ENCODE measurements at places on chromosomes 11 and 22. TPM values are rescaled to one million over a fixed set of nuclear protein-coding genes. Genes with fewer than 3 reads are reported as not detected.
A peak's percentile ranks its signal among the peaks of the same experiment; 100 is the strongest.

GRCh38 chr11:10693509-10694081, at the start of gene IRAG1:
Gene IRAG1, minus strand, starts transcription at chr11:10693755. Its CDS starts 153 bp downstream, at chr11:10693602.
- DNase-seq, result no peak

GRCh38 chr11:2759228-2760195, 59.7 kb upstream of the KCNQ1OT1 start:
- no peak for DNase-seq

Gene SDHD
- 76.6 TPM for total RNA-seq

DNA sequence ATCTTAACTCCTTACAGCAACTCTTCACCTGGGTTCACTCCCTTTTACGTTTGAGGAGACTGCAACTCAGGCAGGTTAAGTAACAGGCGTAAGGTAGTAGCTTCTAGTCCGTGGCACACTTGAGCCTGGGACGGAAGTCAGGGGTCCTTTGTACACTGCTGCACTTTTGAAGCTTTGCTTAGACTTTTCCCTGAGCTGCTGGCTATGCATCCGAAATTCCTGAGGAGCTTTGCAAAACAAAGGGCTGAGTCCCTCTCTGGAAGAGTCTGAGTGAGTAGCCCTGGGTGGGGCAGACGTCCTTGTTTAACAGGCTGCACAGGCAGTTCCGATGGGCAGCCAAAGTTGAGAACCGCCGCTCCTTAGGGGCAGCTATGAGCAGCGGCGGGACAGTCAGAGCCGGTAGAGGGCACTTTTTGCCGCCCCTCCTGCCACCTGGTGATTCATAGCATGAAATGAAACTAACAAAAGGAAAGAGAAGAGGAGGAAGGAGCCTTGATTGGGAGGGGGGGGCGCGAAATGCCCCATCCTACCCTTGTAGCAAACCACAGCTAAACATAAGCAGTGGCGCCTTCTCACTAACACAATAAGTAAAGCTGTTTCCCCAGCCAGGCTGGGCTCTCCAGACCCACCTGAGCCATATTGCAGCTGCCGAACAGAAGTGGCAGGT, 1.4 kb downstream of the TMEM109 start:
- no peak for DNase-seq

Gene DNAJC4
- total RNA-seq, result 27.2 TPM

Gene MS4A14
- not detected for total RNA-seq

DNA sequence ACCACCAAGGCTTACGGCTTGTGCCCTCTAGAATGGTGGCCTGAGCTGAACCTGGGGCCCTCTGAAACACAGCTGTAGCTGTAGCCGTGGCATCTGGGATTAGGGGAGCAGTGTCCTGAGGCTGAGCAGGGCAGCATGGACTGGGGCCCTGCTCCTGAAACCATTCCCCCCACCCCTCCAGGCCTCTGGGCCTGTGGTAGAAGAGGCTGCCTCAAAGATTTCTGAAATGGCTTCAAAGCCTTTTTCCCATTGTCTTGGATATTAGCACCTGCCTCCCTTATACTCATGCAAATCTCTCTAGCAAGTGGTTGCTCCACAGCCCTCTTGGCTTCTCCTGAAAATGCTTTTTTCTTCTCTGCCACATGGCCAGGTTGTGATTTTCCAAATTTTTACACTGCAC, 106.9 kb downstream of the CTNND1 start:
- no peak for DNase-seq

- no peak for DNase-seq
Observed at GRCh38 chr22:25624476-25624875, 60.0 kb downstream of the GRK3 start.

Gene BRSK2
- 0.93 TPM for total RNA-seq

GRCh38 chr11:6438979-6439571, 1.7 kb downstream of the HPX start:
- DNase-seq, result peak; percentile 18

DNA sequence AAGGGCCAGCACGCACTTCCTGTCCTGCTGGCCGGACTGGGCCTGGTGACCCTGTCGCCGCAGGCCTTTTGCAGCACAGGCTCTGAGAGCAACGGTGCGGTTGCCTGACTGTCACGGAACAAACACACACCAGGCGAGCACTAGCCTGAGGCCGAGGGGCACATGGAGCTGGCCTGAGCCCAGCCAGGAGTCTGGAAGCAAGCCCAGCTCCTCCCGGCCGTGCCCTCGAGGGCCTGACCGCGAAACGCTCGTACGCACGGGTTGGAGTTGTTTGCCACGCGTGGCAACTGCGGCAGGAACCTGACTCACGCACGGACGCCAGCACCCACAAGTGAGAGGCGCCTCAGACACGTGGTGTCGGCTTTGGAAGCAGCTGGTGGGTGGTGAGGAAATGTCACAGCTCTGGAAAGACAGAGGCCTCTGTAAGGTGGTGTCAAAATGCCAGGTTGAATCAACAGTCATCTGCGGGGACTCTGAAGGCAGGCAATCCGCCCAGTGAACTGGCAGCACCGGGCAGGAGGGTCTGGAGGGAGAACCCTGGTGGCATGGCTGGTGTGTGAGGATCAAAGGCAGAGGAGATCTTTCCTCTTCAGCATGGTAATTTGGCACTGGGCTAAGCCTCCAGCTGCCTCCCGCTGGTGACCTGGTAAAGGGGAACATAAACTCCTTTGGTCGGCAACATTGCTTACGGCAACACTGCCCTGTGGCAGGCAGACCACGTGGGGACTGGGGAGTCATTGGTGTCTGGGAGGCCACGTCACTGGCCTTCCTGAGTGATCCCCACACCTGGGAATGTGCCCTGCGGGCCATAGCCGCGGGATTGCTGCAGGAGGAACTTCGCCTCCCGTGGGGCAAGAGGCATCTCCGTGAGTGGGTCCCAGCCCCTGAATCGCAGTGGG, 15.3 kb upstream of the IL17REL start:
- no peak for DNase-seq

Gene ASCL3
- total RNA-seq, result not detected

GRCh38 chr11:69416762-69417698, 64.4 kb upstream of the LINC01488 start:
- no peak for DNase-seq

GRCh38 chr11:69922596-69923111, 103.4 kb upstream of the FGF3 start:
- DNase-seq, result no peak

- no peak for DNase-seq
Observed at GRCh38 chr11:3962406-3962840, 107.0 kb downstream of the STIM1 start.

- no peak for DNase-seq
Observed at GRCh38 chr11:36333468-36333867, 37.4 kb downstream of the PRR5L start.

- DNase-seq, result no peak
Observed at GRCh38 chr11:61601512-61601911, 20.6 kb upstream of the SYT7 start.

Gene OR51E1
- not detected for total RNA-seq

Gene SMC1B
- not detected for total RNA-seq

GRCh38 chr11:60889869-60890311, 16.5 kb downstream of the PRPF19 start:
- no peak for DNase-seq

Gene TUG1
- 75.1 TPM for total RNA-seq

DNA sequence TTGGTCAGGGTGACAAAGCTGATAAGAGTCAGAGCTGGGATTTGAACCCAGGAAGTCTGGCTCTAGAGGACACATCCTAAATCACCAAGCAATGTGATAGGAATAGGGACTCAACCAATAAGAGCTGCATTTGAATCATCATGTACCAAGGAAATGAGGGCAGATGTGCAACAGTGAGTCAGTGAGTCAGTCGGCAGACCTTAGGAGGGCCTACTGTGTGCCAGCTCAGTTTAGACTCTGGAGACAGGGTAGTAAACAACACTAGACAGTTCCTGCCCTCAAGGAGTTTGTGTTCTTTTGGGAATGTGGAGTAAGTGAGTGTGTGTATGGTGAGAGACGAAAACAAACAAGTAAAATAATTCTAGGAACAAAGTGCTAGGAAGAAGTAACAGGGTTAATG, 11.2 kb downstream of the IL10RA start:
- no peak for DNase-seq

DNA sequence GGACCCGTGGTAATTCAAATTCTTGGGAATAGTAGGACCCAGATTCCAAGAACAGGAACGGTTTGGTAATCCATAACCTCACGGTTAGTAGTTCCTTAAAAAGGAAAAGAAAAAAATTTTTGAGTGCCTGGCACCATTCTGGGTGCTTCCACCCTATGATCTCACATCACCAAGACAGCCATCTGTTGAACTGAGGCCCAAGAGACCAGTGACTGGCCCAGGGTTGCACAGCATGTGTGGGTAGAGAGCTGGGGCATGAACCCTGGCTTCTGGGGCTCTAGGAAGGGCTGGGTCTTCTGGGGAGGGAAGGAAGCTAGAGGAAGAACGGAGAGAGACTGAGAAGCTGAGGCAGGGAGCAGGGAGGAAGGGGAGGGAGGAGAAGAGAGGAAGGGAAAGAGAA, 4.7 kb upstream of the SPI1 start:
- DNase-seq, result no peak

- DNase-seq, result no peak
Observed at GRCh38 chr11:125165111-125165842, 726 bp downstream of the PKNOX2 start.

Gene MOV10L1
- 11.7 TPM for total RNA-seq

- no peak for DNase-seq
Observed at GRCh38 chr22:22556995-22557925, 1.8 kb downstream of the PRAME start.

GRCh38 chr22:26259510-26259909, 90.2 kb downstream of the SEZ6L start:
- no peak for DNase-seq

- no peak for DNase-seq
Observed at GRCh38 chr11:15223318-15223717, 108.6 kb downstream of the INSC start.

Gene SCGB1D2
- not detected for total RNA-seq

- DNase-seq, result no peak
Observed at GRCh38 chr11:46020084-46020599, 97.7 kb downstream of the LARGE2 start.
